Cerebellum (tissue), 4 donors: ENCODE measurements at places on chromosomes 13 and 19. TPM values are rescaled to one million over a fixed set of nuclear protein-coding genes. Genes with fewer than 3 reads are reported as not detected.
A peak's percentile ranks its signal among the peaks of the same experiment; 100 is the strongest.

Gene TMEM221
- total RNA-seq = 0.45 TPM

Gene MUC16
- total RNA-seq = not detected

Gene C1QTNF9B
- total RNA-seq = not detected

Gene RNF17
- total RNA-seq = 0.09 TPM

Gene RDH8
- not detected for total RNA-seq

Gene ZNF575
- total RNA-seq = 0.27 TPM

Gene RASA3
- total RNA-seq = 19.1 TPM

Gene PLEKHJ1
- 28.1 TPM for total RNA-seq

Gene COX6B2
- 0.45 TPM for total RNA-seq

- peak; percentile 6 for DNase-seq
Observed at GRCh38 chr13:24865163-24865953, 101.4 kb downstream of the RNF17 start.

DNA sequence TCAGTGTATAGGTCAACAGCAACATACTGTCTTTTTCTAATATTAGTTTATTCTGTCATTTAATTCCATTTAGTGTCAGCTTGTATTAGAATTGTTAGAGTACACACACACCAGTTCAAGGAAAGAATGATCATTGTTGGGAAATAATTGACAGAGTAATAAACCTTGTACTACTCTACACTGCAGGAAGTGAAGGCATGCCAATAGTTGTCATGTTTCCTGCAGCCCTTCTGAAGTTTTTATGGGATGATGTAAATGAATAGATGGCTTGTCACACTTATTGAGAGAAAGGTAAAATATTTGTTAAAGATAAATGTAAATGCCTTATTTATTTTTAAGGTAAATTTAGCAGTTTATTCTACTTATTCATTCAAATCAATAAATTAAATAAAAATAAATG lies 306.9 kb upstream of the KLHL1 start:
- DNase-seq = no peak

DNA sequence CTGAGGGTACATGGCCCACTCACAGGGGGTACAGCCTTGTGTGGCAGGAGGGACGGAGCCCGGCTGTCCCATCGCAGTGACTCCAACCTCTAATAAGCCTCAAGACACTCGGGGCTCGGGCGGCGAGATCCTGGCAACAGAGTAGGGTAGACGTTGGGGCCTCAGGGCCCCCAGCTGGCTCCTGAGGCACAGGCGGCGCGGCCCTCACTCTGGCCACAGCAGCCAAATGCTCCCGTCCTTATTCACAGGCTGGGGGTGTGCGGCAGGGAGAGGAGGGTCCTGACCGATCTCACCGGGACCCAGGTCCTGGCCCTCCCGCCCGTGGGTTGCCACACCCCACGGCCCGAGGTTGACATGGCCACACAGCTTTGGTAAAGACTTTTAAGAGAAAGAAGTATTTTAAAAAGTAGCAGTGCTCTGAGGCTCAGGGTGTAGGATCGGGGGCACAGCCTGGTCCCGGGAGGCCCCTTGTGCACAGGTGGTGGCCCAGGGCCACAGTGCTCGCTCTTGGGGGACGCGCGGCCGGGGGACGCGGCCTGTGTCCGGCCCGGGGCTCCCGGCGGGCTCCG lies 7.6 kb downstream of the SLC39A3 start:
- DNase-seq = no peak

DNA sequence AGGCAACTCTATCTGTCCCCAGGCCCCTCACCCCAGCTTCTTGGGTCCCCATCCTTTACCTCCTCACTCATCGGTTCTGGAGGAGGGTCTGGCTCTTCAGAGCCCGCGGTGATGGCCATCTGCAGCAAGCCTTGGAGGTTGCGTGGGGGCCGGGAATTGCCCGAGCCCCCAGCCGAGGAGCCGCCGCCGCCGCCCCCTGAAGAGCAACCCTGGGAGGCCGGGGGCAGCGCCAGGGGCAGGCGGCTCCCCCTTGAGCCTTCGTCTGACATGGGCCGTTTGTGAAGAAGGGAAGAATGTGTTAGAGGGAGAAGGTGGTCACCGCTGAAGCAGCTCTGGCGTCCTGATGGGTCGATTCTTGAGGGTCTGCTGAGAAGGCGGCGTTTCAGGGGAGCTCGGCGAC lies 570 bp downstream of the HSPBP1 start:
- no peak for DNase-seq

DNA sequence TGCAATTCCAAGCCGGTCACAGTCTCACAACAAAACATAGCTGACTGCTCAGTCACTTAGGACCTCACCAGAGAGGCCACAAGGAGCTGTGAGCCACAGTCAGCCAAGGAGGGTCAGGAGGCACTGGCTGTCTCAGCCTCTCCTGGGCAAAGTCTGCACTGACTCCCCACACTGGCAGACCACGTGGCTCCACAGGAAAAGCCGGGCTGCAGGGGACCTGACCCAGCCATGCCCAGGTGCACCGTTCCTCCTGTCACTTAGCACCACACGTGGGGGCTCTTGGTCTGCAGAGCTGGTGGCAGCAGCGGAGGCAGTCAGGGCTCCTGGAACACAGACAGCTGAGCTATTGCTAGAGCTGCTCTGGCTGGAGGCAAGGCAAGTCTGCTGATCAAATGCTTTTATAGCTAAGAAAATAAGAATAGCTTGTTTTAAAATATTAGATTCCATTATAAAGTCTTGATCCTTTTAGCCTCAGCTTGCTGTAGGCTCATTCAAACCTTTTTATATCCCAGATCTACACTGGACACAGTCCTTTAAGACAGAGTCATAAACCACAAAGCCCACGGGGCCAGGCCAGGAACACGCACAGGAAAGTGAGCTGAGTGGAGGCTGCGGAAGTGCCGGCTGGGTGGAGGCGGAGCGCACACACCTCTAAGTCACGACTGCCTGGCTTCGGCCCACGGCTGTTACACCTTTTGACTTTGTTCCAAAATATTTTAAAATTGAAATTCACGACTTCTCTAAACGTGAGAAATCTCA lies 744.1 kb downstream of the UQCRFS1 start:
- DNase-seq = no peak

DNA sequence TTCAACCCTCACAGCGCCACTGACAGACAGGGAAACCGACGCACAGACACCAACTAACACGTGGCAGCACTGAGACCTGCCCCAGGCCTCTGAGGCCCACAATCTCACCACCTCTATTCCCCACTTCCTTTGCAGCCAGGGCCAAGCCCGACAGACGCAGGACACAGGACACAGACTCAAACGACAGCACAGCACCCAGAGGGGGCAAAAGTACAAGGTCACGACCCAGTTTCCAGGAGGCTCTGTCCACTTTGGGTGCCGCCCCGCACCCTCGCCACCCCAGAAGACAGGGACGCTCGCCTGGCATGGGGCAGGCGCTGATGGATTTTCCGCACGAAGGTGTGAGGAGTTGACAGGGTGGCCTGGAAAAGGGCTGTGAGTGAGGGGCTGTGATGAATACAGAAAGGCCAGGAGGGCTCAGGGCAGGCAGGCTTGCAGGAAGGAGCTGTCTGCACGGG lies 48.8 kb downstream of the MLLT1 start:
- DNase-seq = no peak

- no peak for DNase-seq
Observed at GRCh38 chr13:60227158-60227557, 63.4 kb upstream of the DIAPH3 start.

DNA sequence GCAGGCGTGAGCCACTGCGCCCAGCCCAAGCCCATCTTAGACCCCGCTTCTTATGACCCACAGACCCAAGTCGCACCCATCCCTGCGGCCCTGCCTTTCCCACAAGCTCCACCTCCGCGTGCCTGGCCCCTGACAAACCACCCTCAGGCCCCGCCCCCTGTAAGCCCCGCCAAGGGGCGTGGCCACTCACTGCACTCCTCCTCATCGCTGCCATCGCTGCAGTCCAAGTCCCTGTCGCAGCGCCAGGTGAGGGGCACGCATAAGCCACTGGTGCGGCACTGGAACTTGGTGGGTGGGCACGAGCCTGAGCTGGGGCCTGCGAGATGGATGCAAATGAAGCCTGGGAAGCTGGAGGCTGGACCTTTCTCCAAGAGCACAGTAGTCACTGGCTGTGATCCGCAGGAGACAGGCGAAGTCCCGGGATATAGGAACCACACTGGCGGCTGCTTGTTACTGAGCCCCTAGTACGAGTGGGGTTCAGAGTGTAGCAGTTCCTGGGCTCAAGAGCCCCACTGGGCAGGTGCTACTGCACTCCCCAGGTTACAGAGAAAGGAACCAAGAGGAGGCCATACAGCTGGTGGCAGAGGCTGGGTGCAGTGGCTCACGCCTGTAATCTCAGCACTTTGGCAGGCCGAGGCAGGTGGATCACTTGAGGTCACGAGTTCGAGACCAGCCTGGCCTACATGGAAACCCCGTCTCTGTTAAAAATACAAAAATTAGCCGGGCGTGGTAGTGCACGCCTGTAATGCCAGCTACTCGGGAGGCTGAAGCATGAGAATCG lies 3.1 kb downstream of the CD320 start:
- DNase-seq = no peak

DNA sequence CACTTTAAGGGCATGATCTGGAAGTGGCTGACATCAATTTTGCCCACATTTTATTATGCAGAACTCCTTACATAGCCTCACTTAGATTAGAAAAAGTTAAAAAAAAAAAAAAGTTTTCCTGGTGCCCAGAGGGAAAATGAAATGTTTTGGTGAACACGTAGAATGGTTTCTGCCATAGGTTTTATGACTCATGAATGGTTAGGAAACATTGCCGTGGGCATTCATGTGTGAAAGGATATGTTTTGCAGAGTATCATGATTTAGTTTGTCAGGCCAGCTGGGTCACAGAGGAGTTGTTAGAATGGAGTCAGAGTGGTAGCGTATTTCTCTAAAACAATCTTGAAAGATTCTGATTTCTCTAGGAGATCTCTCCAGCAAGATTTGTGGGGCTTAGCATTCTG lies 133.8 kb downstream of the MRPL57 start:
- no peak for DNase-seq

DNA sequence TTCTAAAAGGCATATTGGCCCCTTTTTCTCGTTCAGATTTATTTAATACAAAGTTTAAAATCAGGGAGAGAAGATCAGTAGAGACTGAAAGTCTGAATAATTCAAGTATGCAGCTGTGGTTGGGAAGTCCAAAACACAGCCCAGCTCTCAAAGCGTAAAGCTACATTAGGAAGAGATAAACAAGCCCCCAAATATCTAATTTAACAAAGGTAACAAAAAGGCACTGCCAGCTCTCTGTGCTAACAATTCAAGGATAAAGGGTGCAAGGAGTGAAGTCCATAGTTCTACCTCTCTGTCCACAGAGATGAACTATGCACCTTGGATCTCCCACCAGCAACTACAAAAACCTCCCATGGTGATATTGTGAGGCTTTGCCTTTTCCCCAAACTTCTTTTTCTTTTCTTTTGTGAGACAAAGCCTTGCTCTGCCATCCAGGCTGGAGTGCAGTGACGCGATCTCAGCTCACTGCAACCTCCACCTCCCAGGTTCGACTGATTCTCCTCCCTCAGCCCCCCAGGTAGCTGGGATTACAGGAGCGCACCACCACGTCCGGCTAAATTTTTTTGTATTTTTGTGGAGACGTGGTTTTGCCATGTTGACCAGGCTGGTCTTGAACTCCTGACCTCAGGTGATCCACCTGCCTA lies 104.4 kb downstream of the LHFPL6 start:
- no peak for DNase-seq

DNA sequence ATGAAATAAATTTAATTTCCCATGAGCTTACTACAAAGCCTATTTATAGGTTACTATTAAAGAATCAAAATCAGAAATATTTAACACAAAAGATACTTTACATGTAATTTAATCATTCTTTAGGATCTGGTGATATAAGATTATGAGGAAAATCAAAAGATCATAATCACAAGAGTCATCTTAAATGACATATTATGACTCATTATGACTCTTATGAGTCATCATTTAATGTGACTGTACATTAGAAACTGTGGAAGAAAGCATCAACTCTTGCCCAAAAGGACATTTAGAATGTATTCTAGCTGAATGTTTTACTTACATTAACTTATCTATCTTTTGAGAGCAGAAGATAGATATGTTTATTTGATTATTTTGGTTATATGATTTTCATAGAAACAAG lies 458.6 kb downstream of the DCT start:
- no peak for DNase-seq

DNA sequence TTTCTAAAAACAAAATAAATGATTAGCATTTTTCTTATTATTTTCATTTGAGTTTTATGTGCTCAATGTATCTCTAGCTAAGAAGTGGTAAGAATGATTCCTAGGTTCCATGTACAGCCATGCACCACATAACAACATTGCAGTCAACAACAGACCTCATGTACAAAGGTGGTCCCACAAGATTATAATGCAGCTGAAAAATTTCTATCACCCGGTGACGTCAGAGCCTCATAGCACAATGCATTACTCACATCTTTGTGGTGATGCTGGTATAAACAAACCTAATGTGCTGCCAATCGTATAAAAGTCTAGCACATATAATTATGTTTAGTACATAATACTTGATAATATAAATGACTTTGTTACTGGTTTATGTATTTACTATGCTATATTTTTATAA lies 120.5 kb downstream of the SLC7A1 start:
- DNase-seq = no peak

DNA sequence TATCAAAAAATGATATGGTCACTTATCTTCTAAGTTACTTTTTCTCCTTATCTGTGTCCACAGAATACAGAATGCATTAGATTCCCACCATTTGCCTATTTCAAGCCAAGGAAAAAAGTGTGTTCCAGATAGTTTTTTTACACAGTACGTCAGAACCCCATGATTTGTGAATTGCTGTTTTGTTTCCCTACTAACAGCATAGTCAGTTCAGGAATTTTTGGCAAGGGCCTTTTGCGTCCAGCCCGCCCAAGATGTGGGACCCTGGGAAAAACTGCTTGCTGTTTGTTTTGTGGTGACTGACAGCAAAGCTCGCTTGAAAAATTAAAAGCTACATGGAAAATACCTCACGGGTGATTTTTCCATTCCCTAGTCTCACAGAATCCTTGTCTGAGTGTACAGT lies 20.4 kb upstream of the FAM216B start:
- no peak for DNase-seq

- no peak for DNase-seq
Observed at GRCh38 chr19:18765224-18765623, 25.9 kb downstream of the COMP start.

DNA sequence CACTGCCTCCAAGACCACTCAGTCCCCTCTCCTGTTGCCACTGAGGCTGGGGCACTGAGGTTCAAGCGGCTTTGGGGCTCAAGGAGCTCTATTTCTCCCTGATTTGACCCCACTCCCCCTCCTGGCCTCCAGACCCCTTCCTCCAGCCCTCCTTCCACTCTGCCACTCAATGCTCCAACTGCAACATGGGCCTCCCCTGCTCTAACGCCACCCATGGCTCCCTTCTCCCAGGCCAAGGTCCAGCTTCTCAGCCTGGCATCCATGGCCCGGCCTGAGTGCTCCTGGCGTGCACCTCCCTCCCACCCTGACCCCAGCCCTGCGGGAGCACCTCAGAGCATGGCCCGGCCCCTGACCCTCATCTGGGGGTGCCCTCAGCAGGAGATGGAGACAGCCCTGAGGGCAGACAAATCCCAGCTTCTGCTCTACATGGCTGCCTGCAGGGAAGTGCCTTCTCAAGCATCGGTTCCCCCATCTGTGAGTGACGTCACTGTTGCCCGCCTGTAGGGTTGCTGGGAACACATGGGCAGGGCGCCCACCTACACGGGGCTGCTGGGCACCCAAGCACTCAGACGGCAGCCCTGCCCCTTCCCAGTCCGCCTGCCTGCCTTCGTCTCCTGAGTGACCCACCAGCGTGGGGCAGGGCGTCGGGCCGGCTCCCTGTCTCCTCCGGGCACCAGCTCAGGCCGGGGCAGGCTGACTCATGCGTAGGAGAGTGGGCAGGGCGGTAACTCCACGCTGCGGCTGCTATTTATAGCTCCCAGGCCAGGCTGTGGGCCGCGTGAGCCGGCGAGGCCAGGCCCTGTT lies 1.6 kb upstream of the DIRAS1 start:
- peak; percentile 88 for DNase-seq
